Cortex of kidney (tissue), 1 donor: ENCODE measurements at places on chromosomes 16 and 17.

DNA sequence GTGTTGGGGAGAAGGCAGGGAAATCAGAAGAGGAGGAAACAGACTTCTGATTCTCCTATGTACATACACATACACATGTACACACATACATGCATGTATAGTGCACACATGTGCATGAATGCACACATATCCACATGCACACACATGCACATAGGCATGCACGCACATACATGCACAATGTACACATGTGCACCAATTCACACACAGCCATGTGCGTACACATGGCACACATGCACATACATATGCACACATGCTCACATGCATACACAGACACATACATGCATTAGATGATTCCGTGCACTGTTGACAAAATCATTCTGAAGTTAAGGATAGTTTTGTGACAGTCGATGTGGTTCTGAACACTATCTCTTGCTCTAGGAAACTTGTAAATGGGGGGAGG, 214.0 kb upstream of the CDH13 start:
- no peak for DNase-seq

- DNase-seq = no peak
Observed at GRCh38 chr17:56835264-56835585, 1.3 kb downstream of the DGKE start.

DNA sequence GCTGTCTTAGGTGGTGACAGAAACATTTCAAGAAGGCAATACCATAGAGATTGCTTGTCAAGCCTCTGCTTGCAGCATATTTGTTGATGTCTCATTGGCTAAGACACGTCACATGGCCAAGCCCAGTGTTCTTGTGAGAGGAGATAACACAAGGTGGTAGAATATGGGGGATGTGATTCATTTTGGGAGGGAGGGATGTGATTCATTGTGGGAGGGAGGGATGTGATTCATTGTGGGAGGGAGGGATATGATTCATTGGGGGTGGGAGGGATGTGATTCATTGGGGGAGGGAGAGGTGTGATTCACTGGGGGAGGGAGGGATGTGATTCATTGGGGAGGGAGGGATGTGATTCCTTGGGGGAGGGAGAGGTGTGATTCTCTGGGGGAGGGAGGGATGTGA, 470.5 kb upstream of the SALL1 start:
- DNase-seq = no peak

DNA sequence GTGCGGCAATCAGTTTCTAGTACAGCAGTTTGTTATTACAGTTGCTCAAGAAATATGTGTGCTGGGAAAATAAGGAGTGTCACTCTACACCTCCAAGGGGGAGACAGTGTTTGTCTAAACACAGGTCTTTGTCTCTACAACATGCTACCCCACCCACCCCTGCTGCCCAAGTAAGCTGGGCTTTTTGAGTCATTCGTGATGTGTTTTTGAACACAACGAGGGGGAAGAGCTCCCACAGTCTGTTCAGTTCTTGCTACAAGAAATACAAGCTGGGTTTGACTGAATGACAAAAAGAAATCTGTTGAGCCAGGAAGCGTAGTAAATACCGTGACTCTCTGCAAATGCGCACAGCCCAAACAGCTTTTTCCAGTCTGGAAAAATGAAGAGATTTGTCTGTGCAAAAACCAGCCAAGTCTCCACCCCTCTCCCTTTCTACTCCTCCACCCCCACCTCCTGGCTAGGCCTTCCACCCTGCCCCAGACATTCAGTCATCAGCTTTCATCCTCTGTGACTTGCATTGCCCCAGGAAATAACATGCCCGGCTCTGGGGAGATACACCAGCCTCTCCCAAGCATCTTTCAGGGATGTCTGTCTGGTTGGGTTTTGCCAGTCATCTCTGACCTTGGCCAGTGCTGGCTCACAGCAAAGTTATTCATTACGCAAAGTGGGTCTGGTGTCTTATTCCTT, 25.7 kb downstream of the CHD9 start:
- no peak for DNase-seq

DNA sequence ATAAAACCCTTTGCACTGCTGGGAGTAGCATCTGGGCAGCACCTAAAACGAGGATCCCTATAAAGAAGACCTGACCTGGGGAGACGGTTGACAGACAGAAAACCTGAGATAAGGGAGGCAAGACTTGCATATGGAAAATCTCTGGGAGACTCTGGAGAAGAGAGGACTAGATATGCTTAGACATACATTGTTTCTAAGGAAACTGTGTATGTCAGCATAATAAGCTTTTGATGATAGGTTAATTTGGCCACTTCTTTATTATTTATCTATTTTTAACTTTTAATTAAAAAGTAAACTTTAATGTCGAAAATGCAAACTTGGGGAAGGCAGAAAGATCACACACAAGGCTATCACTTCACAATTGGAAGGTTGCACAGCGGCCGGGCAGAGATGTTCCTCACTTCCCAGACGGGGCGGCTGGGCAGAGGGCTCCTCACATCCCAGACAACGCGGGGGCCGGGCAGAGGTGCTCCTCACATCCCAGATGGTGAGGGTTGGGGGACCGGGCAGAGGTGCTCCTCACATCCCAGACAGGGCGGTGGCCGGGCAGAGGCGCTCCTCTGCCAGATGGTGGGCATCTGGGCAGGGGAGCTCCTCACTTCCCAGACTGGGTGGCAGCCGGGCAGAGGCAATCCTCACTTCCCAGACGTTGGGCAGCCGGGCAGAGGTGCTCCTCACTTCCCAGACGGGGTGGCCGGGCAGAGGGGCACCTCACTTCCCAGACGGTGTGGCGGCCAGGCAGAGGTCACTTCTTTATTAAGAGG, 64.3 kb upstream of the HS3ST3A1 start:
- DNase-seq = no peak

- DNase-seq = no peak
Observed at GRCh38 chr16:85733155-85733838, 17.6 kb downstream of the C16orf74 start.

- no peak for DNase-seq
Observed at GRCh38 chr17:62882284-62882683, 74.2 kb upstream of the MARCHF10 start.

- no peak for DNase-seq
Observed at GRCh38 chr16:88957887-88958577, 19.0 kb downstream of the CBFA2T3 start.

GRCh38 chr17:76141212-76142038, at the start of gene FOXJ1:
FOXJ1 (minus strand) TSS chr17:76141245; CDS start chr17:76140395, 850 bp downstream.
- DNase-seq = no peak

DNA sequence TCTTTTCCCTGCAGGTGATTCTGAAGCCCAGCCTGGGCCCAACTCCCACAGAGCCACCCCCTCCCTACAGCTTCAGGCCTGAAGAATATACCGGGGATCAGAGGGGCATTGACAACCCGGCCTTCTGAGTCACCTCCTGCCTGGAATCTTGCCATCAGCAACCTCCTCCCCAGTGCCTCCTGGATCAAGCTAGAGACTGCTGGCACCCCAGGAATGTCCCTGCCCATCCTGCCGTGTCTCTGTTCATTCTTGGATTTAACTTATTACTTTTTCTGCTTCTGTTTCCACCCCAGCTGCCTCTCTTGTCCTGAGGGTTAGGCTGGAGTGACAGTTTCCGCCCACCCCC, 4.9 kb downstream of the TMEM92 start:
- no peak for DNase-seq

DNA sequence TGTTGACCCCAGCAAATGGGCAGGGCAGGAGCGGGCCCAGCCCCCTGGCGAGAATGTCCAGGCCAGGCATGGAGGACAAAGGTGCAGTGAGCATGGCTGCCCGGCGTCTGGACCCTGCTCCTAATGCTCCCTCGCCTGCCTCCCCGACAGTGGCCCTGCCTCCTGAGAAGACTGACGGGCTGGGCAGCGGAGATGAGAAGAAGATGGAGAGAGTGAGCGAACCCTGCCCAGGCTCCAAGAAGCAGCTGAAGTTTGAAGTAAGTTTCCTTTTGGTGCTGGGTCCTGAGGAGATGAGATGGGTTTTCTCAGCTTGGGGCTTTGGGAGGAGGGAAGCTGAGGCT, 59.7 kb downstream of the SNX20 start:
- no peak for DNase-seq

DNA sequence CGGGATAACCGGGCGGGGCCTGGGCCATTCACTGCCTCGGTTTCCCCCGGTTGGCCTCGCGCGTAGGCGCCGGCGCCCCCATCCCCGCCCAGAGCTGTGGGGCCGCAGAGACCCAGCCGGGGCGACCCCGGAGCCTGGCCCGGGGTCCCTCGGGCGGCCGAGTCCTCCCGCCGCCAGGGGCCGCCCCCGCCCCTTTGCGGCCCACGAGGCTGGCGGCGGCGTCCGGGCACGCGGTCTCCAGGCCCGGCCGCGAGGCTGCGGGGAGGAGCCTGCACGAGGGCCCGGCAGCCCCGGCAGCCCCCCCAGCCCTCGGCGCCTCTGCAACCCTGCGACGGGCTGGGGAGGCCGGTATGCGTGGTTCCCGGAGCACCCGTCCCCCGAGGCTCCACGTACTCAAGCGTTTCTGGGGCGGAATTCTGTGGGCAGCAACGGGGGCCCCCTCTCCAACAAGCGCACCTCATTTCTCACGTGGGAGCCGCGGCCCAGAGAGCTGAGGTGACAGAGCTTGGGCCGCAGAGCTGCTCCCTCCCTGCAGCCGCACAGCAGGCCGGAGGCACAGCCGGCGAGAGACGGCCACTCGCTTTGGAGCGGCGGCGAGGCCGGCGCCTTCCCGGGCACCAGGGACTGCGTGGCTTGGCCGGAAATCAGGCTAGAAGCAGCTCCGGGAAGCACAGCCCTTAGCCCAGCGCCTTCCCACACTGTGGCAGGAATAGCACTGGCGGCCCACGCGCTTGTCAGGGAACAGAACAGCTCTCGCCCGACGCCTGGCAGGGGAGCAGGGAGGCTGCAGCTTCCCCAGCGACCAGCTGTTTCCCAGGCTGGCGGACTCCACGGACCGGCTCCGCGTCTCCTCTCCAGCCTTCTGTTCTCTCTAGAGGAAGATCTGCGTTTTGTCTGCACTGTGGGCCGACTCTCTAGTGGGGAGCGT, 867 bp upstream of the LIMD2 start:
- DNase-seq = no peak

GRCh38 chr16:68074850-68075555, 10.2 kb upstream of the NFATC3 start:
- no peak for DNase-seq

GRCh38 chr17:79034931-79035485, 11.0 kb downstream of the C1QTNF1 start:
- no peak for DNase-seq

DNA sequence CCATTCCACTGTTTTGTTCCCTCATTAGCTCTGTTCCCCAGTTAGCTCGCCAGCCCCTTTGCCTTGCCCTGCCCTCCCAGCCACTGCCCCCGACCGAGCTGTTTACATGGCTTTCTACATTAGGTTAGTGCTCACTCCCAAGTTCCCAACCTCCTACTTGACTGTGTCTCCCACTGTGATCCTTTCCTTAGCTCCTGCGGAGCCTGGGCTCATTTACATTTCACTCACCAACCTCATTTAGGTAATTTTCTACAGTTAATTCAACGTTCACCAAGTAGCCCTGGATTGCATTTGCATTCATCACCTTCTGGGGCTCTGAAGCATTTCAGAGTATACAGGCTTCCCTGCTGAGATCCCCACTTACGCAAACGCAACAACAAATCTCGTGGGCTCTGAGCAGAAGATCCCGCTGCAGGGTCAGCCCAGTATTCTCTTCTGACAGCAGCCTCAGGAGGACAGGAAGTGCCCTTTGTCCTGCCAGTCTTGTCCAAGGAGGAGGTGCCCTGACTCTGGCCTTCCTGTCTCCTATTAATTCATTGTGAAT, 325.8 kb upstream of the CCL2 start:
- no peak for DNase-seq

GRCh38 chr17:28901866-28902818, 737 bp downstream of the DHRS13 start:
- no peak for DNase-seq

- no peak for DNase-seq
Observed at GRCh38 chr17:11332706-11333105, 91.7 kb downstream of the SHISA6 start.

GRCh38 chr17:44108440-44109311, 14.8 kb downstream of the HDAC5 start:
- no peak for DNase-seq

DNA sequence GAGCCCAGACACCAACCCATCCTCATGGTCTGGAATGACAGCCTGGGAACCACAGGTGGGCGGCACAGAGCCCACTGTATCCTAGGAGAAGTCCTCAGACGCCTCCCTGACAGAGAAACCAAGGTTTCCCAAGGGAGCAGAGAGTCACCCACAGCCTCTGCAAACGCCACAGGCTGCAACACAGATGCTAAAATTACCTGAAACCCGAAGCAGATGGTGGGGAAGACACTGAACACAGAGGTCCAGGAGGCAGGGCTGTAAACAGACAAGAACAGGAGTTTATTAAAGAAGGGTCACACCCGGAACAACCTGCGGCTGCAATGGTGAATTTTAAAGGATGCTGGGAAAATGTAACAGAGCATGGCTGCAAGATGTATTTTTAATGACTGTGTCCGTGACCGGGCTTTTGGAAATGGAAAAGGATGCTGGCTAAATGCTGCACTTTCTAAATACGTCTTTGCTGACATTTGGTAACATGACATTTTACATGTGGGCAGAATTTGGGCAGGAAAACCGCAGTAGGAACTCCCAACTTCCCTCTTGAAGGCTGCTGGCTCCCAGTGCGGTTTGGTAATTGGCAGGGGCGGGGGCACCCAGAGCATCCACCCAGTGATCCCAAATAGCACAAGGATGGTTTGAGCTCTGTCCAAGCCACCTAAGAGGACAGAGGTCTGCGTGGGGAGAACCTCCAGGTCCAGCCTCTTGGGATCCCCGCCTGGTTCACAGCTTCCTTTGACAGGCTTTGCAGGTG, 13.1 kb downstream of the SLC38A8 start:
- DNase-seq = no peak

DNA sequence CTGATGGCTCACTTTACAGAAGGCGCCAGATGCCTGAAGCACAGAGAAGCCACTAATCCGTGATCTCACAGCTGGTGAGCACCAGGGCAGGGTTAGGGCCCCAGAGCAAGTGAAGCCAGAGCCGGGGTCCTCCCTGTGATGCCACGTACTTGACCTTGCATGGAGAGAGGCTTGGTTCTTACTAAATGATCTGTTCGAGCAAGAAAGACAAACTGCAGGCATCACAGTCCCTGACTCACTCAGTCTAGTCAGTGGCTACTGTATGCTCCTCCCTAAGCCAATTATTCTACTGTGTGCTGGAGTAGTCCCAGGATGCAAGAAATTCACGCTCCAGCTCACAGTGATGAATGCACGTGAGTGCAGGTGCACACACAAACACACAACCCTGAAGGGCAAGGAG, 55.4 kb downstream of the SDK2 start:
- no peak for DNase-seq

- no peak for DNase-seq
Observed at GRCh38 chr17:53543472-53543871, 279.3 kb upstream of the KIF2B start.

DNA sequence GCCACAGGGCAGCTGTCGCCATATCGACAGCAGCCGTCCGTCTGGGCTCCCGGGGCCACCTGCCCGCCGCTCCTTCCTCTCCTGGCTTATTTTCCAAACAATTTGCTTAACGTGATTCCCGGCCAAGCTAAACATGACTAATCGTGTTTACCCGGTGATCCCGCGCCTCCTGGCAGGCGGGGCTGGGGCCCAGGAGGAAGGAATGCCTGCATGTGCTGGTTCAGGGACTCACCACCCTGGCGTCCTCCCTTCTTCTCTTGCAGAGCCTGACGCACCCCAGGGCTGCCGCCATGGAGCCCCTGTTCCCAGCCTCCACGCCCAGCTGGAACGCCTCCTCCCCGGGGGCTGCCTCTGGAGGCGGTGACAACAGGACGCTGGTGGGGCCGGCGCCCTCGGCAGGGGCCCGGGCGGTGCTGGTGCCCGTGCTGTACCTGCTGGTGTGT, 6.1 kb downstream of the SSTR5 start:
- DNase-seq = no peak
